Myocyte (in vitro differentiated cells): ENCODE measurements at places on chromosomes 4 and X. TPM values are rescaled to one million over a fixed set of nuclear protein-coding genes. Genes with fewer than 3 reads are reported as not detected.

The MAGEA2B gene
- total RNA-seq, result not detected in 2 replicates

The NSUN7 gene
- total RNA-seq, result not detected in 2 replicates

The MAGEA11 gene
- total RNA-seq, result not detected in 2 replicates

The BMX gene
- not detected in 2 replicates for total RNA-seq

The GPR34 gene
- total RNA-seq, result 0.21 TPM in 1 of 2 replicates, not detected in the other

The ABLIM2 gene
- 4.0 and 5.6 TPM in 2 replicates for total RNA-seq

The RHOH gene
- not detected in 2 replicates for total RNA-seq

The FNIP2 gene
- 21.3 and 42.9 TPM in 2 replicates for total RNA-seq

The DCAF12L2 gene
- not detected in 2 replicates for total RNA-seq

The SSX1 gene
- not detected in 2 replicates for total RNA-seq
